ENCODE measurements at places on chromosomes 16 and 17.

DNA sequence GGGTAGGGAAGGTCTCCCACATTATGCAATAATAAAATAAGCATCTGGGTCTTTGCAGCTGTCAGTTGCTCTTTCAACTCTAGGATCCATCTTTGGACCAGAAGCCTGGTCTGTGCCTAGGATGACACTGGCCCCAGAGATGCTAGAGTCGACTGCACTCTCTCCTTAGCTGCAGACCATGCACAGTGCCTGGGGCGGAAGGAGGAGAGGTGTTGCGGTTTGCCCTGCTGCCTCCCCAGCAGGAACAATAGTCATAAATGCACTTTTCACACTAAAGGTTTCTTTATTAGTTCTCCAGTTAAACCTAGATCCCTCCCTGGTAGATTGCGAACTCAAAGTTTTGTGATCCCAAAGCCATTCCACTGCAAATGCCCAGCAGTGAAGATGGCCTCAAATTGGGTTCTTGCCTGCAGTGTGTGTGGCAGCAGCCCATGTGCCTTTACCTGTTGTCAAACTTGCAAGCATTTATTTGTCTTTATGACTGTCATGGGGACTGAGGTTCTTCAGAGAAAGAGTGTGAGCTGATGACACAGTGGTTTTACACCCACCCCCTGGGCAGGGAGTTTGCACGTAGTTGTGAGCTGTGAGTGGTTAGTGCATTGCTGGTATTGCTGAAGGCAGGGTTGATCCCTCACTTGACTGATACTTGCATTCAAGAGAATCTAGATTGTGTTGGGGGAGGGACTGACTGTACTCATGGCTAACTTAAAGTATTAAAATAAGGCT is 10.3 kb downstream of the ATXN1L start:
- H3K27me3 ChIP-seq: no peaks in the 10 kb centered on the region
- DNase-seq: no peak
- peaks cover 30% of the 10 kb centered on the region for H3K4me1 ChIP-seq
- H3K27ac ChIP-seq: no peak overlapping the region
- H3K4me3 ChIP-seq: no peak overlapping the region

DNA sequence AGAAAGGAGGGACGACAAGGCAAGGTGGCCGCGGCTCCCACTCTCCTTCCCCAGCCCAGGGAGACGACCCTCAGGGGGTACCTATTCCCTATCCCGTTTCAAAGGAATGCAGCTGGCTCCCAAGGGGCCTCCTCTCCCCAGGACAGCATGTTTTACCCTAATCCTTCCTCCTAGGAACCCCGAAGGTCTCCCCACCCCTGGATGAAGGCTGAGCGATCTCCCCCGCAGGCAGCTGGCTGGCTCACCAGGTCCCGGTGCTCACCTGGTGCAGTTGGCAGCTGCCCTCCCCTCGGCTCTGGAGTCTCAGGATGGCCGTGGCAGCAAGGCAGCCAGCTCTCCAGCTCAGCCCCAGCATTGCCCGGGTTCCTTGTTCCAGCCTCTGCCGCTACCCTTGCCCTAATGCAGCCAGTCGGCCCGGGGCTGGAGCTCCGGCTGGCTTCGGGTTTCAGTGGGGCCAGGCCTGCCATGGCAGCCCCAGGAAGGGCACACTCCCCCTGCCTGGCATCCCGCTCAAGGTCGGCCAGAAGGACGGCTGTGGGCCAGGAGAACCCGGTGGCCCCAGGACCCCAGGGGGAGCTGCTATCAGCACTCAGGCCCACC is 4.6 kb downstream of the CLUH start:
- no peak for DNase-seq
- H3K4me3 ChIP-seq: no peak overlapping the region
- H3K36me3 ChIP-seq: peaks cover 15% of the 10 kb centered on the region

GRCh38 chr16:65809627-65810026 is 556.9 kb upstream of the CDH5 start:
- no peaks in the 10 kb centered on the region for H3K4me1 ChIP-seq
- no peak overlapping the region for H3K27ac ChIP-seq
- H3K27me3 ChIP-seq: no peaks in the 10 kb centered on the region
- no peak overlapping the region for H3K4me3 ChIP-seq

DNA sequence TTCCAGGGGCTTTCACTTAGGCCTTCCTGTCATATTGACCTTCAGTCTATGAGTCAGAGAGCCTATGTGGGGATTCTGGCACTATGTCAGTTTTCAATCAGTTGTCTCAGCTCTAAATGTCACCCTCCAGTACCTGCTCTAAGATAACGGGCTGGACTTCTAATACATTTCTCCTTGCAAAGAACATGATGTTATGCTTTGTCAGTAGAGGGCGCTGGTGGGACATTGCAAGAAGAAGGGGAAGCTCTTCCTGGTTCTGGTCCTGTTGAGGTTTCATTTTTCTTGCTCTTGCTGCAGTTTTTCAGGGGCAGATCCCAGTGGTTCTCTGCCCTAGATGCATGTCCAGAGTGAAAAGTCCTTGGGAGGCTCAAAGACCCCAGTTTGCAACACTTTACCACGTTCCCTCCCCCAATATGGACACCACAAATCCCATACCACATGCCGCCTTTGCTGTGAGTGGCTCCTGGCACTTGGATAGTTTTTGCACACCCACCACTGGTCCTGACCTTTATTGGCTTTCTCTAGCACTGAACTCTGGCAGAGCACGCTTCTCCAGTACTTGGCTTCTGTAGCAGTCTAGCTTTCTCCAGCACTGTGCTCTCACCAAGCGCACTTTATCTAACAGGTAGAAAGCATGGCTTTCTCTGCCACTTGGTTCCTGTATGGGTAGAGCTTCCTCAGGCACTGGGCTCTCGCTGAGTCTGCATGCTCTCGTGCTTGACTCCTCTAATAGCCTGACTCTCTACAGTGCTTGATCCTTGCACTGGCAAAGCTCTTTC is 49.0 kb downstream of the BCL7C start:
- peak overlapping the region; percentile 19 for H3K4me3 ChIP-seq
- no peaks in the 10 kb centered on the region for H3K36me3 ChIP-seq
- H3K27ac ChIP-seq: peak overlapping the region; percentile 42
- DNase-seq: peak; percentile 80
- H3K4me1 ChIP-seq: peaks cover 9% of the 10 kb centered on the region
- H3K27me3 ChIP-seq: no peaks in the 10 kb centered on the region

DNA sequence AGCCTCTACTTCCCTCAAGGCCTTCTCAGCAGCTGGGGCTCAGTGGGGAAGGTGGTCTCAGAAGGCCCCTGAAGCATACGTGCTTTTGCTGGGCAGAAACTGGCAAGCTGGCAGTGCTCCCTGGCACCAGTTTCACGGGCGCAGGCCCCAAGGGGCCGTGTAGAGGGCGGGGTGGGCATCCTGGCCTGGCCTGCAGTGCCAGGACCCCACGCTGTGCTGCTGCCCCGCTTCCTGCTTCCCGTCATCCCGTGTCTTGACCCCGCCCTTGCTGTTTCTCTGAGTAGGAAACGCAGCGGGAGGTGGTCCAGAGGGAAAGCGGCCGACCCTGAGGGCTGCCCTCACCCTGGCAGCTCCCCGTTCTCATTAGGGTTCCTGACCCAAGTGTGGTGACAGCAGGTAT is 6.8 kb downstream of the CDK5R1 start:
- no peaks in the 10 kb centered on the region for H3K27me3 ChIP-seq
- no peak for DNase-seq
- H3K4me1 ChIP-seq: peaks cover 63% of the 10 kb centered on the region
- H3K36me3 ChIP-seq: peaks cover 23% of the 10 kb centered on the region
- H3K27ac ChIP-seq: peak overlapping the region; percentile 12
- no peak overlapping the region for H3K4me3 ChIP-seq

DNA sequence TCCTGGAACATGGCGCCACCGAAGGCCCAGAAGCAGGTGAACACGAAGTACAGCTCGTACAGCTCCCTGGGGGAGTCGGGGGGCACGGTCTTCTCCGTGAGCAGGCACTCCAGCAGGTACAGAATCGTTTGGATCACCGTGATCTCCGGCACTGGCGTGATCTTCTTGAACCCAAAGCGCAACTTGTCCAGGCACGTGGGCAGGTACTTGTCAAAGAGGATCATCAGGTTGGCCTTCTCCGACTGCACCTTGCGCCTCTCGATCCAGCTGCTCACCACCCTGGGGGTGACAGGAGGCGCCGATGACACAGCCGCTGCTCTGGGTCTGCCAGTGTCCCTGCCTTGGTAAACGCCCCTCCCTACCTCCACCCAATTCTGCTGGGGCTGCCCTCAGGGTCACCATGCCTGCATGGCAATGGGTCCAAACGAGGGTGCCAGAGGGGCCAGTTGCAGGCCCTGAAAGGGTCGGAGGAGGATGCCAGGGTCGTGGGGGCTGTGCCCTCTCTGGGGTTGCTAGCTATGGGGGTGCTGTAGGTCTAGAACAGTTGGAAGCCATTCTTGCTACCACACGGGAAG is 90.9 kb downstream of the DNAH17 start:
- no peaks in the 10 kb centered on the region for H3K36me3 ChIP-seq
- H3K27me3 ChIP-seq: no peaks in the 10 kb centered on the region
- peaks cover 11% of the 10 kb centered on the region for H3K4me1 ChIP-seq
- H3K27ac ChIP-seq: no peak overlapping the region

GRCh38 chr17:3845291-3845620 is 790 bp downstream of the NCBP3 start:
- H3K27ac ChIP-seq: peak overlapping the region; percentile 93
- H3K27me3 ChIP-seq: no peaks in the 10 kb centered on the region
- H3K36me3 ChIP-seq: peaks cover 8% of the 10 kb centered on the region
- H3K4me3 ChIP-seq: peak overlapping the region; percentile 98
- H3K4me1 ChIP-seq: peaks cover 31% of the 10 kb centered on the region
- DNase-seq: peak; percentile 63

- H3K27ac ChIP-seq: no peak overlapping the region
- peaks cover 34% of the 10 kb centered on the region for H3K27me3 ChIP-seq
- no peaks in the 10 kb centered on the region for H3K36me3 ChIP-seq
- no peak for DNase-seq
- no peak overlapping the region for H3K4me3 ChIP-seq
These were observed 116.1 kb downstream of the C16orf95 start for GRCh38 chr16:87201052-87201451.

- no peak for DNase-seq
- H3K27me3 ChIP-seq: peaks cover 56% of the 10 kb centered on the region
These were observed 71.9 kb downstream of the RBBP6 start for GRCh38 chr16:24611310-24611709.

GRCh38 chr16:22162656-22163009 is 327 bp downstream of the SDR42E2 start:
- no peak overlapping the region for H3K27ac ChIP-seq
- no peak for DNase-seq
- H3K36me3 ChIP-seq: no peaks in the 10 kb centered on the region

GRCh38 chr16:71218306-71218963 is 12.1 kb downstream of the HYDIN start:
- H3K36me3 ChIP-seq: no peaks in the 10 kb centered on the region
- peaks cover 12% of the 10 kb centered on the region for H3K27me3 ChIP-seq
- DNase-seq: no peak
- H3K4me1 ChIP-seq: no peaks in the 10 kb centered on the region
- H3K27ac ChIP-seq: no peak overlapping the region
- no peak overlapping the region for H3K4me3 ChIP-seq
